ENCODE measurements at places on chromosomes 3 and 15. TPM values are rescaled to one million over a fixed set of nuclear protein-coding genes. Genes with fewer than 3 reads are reported as not detected.

Gene LRTM1
- not detected for total RNA-seq

DNA sequence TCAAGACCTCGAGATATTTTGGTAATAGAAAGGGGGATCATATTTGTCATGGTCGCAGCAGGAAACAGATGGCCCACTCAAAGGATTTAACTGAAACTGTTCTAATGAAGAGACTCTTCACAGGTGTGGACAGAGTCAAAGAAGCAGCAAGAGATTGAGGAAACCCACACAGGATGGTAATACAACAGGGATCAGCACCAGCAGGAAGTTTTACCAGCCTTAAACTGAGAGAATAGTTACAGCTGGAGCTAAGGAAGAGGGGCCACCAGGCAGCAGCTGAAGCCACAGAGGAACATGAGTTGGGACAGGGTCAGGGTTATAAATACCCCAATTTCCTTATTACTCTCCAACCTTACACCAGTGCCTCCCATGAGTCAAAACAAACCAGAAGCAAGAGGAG is 131.8 kb upstream of the UBE2E2 start:
- DNase-seq: no peak

GRCh38 chr15:43067717-43068461 is 37.9 kb downstream of the UBR1 start:
- DNase-seq: no peak

DNA sequence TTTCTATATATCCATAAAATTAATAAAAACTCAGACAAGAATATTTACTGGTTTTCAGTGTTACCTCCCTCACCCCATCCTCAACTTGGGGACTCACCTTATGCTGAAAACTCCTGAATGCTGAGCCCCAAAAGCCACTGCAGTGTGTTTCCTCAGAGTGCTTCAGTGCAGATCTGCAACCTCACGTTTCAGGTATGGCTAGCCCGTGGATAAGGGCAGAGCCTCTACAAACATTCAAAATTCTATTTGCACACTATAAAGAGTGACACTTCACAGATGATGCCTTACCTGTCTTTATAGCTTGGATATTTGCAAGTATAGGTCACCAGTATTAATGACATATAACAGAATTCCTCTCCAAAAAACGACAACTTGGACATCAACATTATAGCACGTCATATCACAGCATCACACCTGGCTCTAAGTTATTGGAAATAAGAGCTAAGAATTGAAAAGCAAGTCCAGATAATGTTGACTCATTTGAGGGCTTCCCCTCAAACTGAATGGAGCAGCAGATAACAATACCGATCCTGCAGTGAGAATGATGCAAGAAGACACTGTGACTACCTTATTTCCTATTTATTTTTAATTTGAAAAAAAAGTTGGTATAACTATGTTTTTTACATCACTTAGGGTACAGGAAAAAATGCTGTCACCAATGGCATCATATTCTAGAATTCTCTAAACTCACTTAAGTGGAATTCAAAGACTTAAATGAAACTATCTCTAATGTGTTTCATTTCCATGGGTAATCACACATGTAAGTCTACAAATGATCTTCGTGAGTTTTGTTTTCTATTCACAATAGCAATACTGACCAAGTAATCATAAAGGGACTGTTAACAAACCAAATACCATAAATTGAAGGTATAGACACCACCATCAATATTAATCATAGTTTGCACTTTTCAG is 40.7 kb upstream of the RSL24D1 start:
- DNase-seq: no peak

- DNase-seq: no peak
Measured at GRCh38 chr3:37492977-37493471, 318.6 kb upstream of the LRRFIP2 start.

- DNase-seq: no peak
Measured at GRCh38 chr3:127015282-127016042, 32.5 kb downstream of the PLXNA1 start.

Gene KIF7
- total RNA-seq: 5.9 TPM

GRCh38 chr3:13497386-13497785 is 17.3 kb downstream of the HDAC11 start:
- DNase-seq: no peak

Gene CHL1
- 90.2 TPM for total RNA-seq

- no peak for DNase-seq
Measured at GRCh38 chr15:85504749-85505676, 124.6 kb downstream of the AKAP13 start.

DNA sequence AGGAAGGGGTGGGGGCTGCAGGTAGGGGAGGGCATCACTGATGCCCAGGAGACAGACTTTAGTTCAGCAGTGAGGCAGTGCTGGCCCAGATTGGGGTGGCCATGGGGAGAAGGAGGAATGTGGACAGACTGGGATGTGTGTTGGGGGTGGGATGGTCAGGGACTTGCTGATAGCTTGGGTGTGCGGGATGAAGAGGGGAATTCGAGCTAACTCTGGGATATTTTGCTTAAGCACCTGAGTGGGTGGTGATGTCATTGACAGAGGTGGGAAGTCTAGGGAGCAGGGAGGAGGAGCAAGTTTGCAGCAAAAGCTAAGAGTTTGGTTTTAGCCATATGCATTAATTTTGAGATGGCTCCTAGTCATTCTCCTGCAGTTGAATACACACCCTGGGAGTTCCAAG is 207.5 kb downstream of the RPLP1 start:
- DNase-seq: no peak

All from right cardiac atrium (tissue), 5 donors.